ENCODE measurements at places on chromosomes 6 and 20. TPM values are rescaled to one million over a fixed set of nuclear protein-coding genes. Genes with fewer than 3 reads are reported as not detected.

- no peak for DNase-seq
Observed at GRCh38 chr20:63567386-63568169, 6.5 kb downstream of the HELZ2 start.

DNA sequence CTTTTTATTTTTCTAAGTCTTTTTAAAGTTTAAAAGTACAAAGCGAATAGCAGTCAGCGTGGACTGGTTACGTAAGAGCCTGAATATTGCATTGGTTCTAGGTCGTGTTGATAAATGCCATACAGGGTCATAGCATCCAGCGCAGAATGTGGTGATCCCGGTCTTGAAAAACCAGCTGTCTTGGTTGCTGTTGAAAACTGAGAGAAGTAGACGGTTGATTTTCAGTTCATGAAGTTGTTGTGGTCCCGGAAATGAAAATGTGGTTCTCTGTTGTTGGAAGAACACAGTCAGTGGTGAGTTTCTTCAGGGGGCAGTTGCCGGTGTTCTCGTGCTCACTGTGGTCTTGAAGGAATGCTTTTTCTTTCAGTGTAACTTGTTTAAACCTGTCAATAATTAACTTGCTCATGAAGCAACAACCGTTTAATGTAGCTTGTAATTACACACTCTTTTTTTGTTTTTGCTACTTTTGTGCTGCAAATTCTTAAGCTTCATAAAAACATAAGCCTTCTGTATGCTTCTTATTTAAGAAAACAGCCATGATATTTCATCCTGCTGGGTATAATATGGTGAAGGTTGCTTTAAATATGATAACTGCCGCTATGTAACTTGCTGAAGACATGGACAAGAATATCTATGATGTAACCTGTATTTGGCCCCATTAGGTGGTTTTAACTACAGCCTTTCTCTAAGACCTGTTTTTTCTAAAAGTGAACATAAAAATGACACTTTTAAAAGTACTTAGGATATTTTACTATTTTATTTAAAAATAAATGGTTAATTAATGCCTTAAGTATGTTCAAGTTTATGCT, 64.8 kb upstream of the KIF25 start:
- DNase-seq, result no peak

- DNase-seq, result no peak
Observed at GRCh38 chr6:155687645-155688044, 232.0 kb upstream of the NOX3 start.

DNA sequence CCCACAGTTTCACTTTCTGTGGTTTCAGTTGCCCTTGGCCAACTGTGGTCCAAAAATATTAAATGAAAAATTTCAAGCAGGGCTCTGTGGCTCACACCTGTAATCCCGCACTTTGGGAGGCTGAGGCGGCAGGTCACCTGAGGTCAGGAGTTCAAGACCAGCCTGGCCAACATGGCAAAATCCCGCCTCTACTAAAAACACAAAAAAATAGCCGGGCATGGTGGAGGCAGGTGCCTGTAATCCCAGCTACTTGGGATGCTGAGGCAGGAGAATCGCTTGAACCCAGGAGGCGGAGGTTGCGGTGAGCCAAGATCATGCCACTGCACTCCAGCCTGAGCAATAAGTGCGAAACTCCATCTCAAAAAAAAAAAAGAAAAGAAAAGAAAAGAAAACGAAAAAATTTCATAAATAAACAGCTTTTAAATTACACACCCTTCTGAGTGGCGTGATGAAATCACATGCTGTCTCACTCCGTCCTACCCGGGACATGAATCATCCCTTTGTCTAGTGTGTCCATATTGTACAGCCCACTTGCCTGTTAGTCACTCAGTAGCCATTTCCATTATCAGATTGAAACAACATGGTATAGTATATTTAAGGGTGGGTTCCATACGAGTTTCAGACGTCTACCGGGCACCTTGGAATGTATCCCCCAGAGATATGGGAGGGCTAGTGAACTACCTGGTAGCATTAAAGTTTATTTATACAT, 11.7 kb downstream of the PTPRK start:
- DNase-seq, result no peak

GRCh38 chr6:106849676-106850332, 124.7 kb downstream of the CD24 start:
- no peak for DNase-seq

DNA sequence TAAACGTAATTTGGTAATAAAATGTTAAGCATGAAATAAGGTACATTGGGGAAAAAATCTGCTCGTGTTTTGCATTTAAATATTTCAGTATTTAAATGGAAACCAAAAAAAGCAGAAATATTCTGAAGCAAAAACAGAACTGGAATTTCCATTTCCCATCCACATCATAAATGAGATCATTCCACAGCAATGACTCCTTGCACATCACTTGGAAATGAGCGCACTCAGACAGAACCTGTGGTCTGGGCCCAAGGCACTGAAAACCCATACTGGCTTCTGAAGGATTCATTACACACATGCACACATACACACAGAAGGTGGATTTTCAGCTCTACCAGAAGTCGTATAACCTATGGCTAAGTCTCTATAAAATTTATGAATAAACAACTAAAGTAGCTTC, 174.8 kb downstream of the IBTK start:
- peak; percentile 68 for DNase-seq

DNA sequence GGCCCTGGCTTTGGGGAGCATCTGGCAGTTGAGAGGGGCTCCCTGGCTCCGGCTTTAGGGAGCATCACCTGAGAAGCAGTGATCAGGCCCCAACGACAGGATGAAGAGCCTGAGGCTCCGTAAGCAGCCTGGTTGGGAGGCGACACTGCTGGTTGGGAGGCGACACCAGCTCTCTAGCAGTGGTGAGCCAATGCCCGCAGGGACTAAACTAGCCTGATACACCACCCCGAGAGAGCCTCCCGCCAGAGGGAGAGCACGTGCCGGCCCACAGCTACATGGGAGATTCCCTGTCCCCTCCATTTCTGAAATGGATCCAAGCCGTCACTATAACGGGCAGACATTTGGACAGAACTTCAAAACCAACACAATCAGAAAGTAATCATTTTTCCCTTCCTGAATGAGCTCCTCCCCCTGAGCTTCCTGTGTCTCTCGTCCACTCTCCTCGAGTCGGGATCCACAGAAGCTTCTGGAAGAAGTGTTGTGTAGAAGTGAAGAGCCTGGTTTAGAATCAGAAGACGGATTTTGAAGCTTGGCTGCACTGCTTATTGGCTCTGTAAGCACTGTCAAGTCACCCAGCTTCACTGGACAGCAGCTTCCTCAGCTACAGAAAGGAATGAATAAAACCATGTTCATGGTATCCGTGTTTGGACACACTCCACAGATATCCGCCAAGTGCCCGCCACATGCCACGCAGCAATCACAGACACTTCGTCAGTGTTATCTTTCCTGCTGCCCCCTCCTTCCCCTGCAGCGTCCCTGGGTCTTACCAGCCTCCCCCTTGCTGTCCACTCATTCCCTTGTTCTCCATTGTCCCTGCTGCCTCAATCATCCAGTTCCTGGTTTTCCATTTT, 199.6 kb downstream of the TTLL2 start:
- no peak for DNase-seq

DNA sequence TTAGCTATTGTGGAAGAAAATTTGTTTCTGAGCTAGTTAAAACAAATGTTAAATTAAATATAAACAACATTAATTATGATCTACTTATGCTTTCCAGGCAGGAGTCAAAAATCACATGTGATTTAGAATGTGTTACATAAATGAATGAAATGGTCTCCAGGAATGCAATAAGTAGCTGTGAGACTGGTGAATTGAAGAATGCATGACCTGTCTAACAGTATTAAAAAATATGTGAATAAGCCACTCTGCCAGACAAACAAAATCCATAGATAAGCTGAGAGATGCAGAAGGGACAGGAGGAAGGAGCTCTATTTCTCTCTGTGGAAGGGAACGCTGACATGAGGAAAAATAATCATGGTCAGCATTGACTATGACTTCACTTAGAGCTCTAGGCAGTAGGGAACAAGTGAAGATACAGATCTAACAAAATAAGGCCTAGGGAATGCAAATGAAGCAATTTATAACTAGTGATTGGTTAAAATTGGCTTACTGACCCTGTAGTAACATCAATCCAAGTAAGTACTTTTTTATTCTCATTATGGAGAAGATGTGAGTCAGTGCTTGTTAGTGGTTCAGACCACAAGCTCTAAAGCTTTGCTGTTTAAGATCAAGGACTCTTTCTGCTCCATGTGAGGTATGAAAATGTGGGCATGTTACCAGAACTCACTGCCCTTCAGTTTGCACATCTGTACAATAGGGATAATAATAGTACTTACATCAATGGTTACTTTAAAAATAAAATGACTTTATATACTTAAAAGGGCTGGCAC, 432.6 kb downstream of the MMUT start:
- DNase-seq, result no peak

DNA sequence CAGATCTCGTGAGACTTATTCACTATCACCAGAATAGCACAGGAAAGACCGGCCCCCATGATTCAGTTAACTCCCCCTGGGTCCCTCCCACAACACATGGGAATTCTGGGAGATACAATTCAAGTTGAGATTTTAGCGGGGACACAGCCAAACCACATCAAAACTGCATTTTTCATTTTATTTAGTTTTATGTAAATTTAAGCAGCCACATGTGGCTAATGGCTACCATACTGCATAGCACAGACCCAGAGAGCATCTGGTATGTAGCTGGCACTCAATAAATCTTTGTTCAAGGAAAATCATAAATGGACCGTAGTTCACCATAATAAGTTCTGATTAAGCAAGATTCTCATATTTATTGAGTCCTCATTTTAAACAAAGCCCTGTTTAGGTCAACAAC, 15.3 kb downstream of the GFOD1 start:
- DNase-seq, result no peak

GRCh38 chr6:113860181-113860955, 3.2 kb downstream of the MARCKS start:
- peak; percentile 71 for DNase-seq

The FAM83B gene
- not detected for polyA plus RNA-seq

The GSTA2 gene
- 0.23 TPM for polyA plus RNA-seq

The OSTM1 gene
- polyA plus RNA-seq, result 20.6 TPM

The PDYN gene
- 0.05 TPM for polyA plus RNA-seq

The TPX2 gene
- polyA plus RNA-seq, result 42.6 TPM

The SNRPB gene
- 70.5 TPM for polyA plus RNA-seq
